ENCODE measurements at places on chromosomes 7 and 10.

GRCh38 chr10:49081547-49082275 is 33.6 kb downstream of the VSTM4 start:
- no peak for DNase-seq

GRCh38 chr7:6640246-6640721 is 3.2 kb downstream of the ZNF316 start:
- DNase-seq: no peak

- DNase-seq: no peak
These were observed 68.8 kb upstream of the WDR11 start for GRCh38 chr10:120782336-120782735.

DNA sequence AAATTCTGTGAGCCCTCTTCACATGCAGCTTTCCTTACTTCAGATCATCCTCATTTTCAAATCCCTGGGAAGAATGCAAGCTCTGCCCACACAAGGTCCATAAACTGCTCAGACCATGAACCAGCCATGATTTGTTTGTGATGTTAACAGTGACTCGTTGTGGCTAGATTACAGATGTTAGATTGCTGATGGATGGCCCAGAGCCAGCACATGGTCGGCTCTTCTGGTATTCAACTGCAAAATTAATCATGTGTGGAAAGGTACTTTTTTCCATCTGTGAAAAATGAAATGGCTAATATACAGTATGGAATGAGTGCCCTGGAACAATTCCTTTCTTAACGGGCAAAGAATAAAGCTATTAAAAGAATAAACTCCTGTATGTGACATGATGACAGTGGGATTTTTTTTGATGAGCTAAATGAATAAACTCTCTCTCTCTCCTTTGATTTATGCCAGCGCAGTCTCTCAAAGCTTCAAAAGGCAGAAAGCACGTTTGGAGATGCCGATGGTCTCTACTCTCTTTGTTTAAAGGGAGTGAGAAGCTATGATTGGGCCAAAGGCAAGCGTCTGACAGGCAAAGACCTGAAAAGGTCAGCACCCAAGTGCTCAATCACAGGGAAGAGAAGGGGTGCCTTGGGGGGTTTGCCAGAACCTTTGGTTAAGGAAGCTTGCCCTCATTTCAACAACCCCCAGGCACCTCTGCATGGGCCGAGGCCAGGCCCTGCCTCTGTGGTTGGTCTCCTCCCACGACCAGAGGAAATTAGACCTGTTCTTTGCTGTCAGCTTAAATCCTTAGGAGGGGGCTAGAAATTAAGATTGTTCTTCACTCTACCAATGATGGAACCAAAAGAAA is 444.0 kb upstream of the NFE2L3 start:
- DNase-seq: no peak

GRCh38 chr10:35355971-35356724 is 19.8 kb downstream of the CCNY start:
- DNase-seq: no peak

DNA sequence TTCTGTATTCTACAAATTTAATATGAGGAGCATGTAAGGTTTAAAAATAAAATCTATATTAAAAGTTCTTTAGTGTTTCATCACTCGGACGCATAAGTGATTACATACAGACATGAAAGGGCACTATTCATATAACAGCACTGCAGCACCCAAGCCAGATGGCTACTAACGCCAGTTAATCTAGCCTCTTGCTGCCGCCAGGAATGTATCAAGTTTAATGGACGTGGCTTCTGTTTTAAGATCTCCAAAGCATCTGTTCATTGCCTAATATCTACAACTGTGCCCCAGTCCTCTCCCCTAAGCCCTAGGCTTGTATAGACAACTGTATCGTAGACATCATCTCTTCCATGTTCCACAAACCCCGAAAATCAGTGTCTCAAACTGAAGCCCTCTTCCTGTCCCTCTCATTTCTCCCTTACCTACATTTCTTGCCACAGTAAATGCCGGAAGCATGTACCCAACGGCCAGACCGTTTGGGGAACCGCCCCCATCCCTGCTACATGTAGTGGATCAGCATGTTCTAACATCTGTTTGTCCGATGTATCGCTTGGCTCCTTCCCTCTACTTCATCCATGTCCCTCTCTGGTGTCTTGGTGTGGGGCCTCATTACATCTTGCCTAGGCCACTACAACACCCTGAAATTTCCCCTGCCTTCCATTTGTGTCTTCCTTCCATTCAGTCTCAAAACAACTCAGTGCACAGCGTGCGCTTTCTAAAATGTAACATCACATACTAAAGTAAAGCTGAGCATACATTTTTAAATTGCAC is 147.5 kb upstream of the RSU1 start:
- no peak for DNase-seq

GRCh38 chr7:107934991-107935770 is 44.2 kb downstream of the DLD start:
- no peak for DNase-seq

DNA sequence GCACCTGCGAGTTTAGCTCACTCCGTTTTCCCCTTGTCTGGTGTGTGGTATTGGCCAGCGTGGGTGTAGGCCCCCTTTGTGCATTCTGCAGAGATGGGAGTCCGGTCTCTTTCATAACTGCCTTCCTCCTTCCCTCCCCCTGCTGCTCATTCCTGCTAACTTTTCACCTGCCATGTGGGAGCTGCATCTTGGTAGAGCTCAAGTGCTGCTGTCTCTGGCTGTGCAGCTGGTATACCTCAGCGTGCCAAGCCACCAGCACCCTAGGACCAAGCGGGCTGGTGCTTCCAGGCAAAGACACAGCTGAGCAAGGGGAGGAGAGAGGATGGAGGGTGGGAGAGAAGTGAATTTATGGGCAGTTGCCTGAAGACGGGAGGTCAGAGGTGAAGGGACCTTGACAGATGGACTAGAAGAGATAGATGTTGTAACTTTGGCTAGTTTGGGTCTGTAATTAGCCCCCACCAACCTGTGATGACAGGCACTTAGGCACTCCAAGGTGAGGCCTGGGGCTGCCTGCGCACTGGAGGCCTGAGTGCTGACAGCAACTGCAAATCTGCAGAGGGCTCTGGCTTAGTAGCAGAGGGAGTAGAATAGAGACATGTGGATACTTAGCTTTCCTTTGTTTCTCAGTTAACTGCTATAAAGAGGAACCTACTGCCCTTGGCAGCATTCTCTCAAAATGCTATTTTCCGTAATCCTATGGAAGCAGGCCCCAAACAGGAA is 148.8 kb upstream of the AGK start:
- DNase-seq: no peak

DNA sequence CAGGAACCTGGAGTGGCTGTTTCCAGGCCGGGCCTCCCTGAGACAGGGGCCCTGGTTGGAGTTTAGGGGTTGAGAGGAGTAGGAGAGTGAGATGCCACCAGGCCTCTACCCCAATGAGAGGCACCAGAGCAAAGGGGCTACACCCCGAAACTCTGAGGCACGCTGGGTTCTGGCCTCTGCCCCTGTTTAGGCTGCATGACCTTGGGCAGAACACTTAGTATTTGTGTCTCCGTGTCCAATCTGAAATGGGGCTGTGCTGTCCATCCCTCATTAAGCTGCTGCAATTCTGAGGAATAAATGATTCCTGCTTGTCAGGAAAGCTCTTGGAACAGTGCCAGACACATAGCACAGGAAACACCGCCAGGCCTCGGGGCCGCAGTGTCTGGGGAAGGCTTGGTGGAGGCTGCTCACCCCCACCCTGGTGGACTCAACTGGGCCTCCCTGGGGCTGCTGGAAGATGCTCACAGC is 40.5 kb upstream of the SAMD8 start:
- DNase-seq: no peak

- DNase-seq: no peak
These were observed 33.7 kb downstream of the AGK start for GRCh38 chr7:141584935-141585334.

GRCh38 chr7:45085619-45086200 is 3.1 kb downstream of the NACAD start:
- no peak for DNase-seq

DNA sequence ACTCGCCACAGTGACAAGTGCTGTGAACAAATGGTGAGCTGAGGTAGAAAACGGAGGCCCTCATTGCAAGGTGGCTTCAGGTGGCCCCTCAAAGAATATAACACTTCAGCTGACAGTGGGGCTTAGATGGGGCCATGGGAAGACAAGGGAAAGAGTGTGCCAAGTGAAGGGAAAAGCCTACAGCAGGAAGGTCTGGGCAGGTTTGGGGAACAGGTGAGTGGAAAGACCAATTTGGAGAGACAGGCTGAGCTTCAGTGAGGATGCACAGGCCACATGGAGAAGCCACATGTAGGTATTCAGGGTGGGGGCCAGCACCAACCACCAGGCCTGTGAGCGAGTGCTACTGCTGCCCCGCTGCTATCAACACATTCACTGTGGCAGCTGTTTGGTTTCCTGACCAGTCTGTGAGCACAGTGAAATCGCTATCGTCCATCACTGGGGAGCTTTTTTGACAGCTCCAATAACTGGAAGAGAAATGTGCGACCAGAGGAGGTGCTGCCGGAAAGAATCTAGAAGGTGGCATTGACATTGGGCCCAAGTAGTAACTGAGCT is 3.4 kb downstream of the POLD2 start:
- no peak for DNase-seq

DNA sequence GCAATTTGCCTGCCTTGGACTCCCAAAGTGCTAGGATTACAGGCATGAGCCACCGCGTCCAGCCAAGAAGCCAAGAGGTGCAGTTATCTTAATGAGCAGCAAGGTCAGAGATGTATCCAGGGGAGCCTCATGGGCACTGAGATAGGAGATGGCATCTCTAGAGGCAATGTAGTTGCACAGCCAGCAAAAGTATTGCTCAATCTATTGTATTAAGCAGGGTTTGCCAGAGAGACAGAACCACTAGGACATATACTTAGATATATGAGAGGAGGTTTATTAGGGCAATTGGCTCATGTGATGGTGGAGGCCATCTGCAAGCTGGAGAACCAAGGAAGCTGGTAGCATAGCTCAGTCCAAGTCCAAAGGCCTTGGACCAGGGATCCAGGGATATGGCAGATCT is 16.3 kb upstream of the VPS26A start:
- no peak for DNase-seq

- DNase-seq: no peak
These were observed 8.1 kb upstream of the ZNF727 start for GRCh38 chr7:64037095-64037494.

DNA sequence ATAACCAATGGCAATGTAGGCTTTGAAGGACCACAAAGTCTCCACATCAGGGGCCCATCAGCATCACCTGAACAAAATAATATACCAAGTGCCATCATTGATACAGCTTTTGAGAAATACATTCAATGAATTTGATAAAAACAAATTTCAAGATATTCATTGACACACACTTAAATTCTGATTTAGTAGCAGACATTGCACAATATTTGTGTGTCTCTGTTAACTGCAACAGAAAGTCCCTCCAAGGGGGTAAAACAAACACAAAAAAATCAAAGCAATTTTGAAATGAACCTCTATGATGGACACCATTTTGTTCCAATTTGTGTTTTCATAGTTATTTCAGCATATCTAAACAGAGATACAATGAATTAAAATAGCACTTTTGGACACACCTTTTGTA is 86.8 kb upstream of the RSU1 start:
- DNase-seq: no peak

- DNase-seq: no peak
These were observed 590.9 kb upstream of the ANKRD30A start for GRCh38 chr10:36534471-36535002.

DNA sequence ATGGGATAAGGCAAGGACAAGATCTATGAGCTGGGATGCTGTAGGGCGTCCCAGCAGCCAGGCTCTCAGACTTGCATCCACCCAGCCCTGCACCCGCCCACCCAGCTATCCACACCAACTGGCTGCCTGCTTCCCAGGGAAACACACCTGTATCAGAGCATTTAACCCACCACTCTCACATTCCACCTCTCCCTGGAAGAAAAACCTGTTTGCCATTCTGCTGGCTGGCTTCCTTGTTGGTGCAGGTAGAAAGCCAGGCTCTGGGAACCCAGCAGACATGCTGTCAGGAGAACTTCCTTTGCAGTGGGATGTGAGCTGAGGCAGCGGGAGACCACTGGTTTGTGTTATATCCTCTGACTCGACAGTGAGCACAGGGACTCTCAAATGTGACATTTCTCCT is 67.0 kb downstream of the FAM241B start:
- DNase-seq: no peak

- no peak for DNase-seq
These were observed 3.7 kb downstream of the GALNT17 start for GRCh38 chr7:71135663-71136062.

- no peak for DNase-seq
These were observed 152.9 kb downstream of the HGF start for GRCh38 chr7:81616951-81617350.

DNA sequence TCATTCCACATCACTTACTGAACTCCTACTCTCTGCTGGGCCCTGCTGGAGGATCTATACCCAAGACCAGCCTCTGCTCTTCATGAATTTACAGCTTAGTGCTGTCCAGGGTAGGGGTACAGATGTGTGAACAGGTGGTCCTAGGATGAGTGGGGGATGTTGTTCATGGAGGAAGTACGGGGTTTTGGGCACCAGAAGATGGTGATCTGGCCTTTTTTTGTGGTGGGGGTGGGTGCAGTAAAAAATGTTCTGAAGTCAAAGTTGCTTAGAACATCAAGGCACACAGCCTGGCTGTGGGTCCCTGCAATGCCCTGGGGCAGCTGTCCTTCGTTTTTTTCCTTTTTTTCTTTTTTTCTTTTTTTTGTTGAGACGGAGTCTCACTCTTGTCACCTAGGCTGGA is 34.2 kb upstream of the GNA12 start:
- no peak for DNase-seq

DNA sequence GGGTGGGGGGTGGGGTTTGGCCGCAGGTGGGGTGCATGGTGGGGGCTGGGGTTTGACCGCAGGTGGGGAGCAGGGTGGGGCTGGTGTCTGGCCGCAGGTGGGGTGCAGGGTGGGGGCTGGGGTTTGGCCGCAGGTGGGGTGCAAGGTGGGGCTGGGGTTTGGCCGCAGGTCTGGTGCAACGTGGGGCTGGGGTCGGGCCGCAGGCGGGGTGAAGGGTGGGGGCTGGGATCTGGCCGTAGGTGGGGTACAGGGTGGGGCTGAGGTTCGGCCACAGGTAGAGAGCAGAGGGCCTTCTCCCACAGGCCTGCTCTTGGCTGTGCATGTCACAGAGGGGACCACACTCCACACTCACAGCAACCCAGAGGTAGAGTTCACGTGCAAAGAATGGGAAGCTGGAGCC is 586.6 kb downstream of the PTPRN2 start:
- DNase-seq: no peak

- no peak for DNase-seq
These were observed 3.0 kb upstream of the DMBT1 start for GRCh38 chr10:122557516-122557915.

GRCh38 chr7:35313575-35313974 is 59.7 kb upstream of the TBX20 start:
- no peak for DNase-seq

Data from NCI-H1417 treated with DMSO at 0.1 percent for 48 hours (cell line).